Ascending aorta (tissue), 2 donors: ENCODE measurements at places on chromosomes 3 and 15.

DNA sequence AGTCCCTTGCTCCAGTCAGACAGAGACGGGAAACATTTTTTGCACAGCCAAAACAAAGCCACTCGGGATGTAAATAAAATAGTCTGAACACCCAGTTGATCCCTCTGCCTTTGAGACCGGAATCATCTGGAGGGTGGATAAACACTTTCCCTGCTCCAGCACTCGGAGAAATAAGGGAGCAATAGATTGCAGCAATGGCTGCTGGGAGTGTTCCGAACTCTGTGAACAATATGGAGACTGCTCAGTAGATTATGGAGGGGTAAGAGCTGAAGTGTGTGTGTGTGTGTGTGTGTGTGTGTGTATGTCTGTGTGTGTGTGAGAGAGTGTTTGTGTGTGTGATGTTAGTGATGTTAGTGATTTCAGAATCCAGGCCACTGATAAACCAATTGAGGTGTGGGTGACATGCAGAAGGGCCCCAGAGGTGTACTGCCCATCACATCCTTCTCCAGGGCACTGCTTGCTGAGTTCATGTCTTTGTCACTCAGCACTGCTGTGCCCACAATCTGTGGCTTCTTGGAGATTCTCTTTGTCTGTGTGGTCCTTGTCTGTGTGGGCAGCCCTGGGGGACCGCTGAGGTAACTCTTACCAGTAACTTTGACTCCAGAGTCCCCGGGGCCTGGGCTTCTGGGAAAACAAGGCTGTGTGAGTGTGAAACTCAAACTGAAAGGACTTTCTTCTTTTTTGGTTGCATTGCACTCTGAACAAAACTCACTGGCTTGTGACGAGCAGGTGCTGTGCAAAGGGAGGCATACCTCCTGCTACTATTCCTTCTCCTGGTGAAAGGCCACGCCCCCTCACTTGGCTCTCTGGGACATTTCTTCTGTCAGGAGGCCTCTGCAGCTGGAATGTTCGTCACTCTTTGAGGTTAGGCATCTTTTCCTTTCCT, 23.0 kb downstream of the CRYGS start:
- DNase-seq = no peak

DNA sequence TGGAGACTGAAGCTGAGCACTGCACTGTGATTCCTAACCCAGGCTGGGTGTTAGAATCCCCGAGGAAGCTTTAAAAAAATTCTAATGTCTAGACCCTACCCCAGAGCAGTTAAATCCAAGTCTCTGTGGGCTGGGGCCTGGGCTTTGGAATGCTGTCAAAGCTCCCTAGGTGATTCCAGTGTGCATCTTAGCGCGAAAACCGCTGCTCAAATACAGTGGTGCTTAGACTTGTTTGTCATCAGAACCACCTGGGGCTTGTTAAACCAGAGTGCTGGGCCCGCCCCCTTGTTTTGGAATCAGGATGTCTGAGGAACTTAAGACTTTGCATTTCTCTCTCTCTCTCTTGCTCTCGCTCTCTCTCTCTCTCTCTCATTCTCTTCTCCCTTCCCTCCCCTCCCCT, 20.7 kb downstream of the RHCG start:
- no peak for DNase-seq

DNA sequence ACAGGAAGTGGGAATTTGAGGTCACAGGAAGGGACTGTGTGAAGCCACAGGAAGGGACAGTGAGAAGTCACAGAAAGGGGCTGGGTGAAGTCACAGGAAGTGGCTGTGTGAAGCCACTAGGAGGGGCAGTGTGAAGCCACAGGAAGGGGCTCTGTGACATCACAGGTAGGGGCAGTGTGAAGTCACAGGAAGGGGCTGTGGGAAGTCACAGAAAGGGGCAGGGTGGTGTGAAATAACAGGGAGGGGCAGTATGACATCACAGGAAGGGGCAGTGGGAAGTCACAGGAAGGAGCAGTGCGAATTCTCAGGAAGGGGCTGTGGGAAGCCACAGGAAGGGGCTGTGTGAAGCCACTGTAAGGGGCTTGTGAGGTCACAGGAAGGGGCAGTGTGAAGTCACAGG, 35.8 kb downstream of the GASK1A start:
- DNase-seq = peak; percentile 41

GRCh38 chr3:32285891-32286290, 47.4 kb downstream of the CMTM8 start:
- DNase-seq = no peak

DNA sequence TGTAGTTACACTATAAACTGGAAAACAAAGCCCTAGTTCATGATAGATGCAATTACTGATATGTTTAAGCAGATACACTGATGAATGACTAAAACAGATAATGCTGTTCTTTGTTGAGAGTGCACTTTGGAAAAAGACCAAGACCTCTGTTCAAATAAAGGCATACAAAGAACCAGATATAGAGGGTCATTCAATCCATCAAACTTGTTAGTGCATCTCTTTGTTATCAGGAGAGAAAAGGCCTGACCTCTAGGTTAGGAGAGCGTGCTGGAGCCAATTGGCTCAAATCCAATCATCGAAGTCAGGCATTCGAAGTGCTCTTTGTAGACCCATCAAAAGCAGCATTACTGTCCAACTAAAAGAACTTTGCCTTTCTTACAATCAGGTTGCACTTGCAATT, 124.2 kb downstream of the TFG start:
- DNase-seq = no peak

- DNase-seq = peak; percentile 68
Observed at GRCh38 chr15:65902373-65902772, 33.1 kb downstream of the RAB11A start.

DNA sequence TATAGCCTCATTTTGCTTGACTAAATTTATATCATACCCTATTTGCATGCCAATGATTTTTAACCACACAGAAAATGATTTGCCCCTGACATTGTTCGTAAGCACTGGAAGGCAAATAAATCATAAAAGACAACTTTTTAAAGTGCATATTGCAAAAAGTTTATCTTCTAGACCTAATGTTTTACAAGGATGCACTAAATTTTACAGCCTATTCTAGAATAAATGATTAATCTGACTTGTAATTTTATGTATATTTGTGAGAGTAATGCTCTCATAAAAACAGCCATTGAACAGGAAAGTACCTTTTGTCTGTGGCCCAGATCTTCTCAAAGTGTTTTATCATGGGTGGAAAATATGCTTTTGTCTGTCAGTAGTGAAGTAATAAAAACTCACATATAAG, 546.6 kb downstream of the EPHA3 start:
- DNase-seq = no peak

- no peak for DNase-seq
Observed at GRCh38 chr15:87901008-87901407, 355.5 kb downstream of the NTRK3 start.

DNA sequence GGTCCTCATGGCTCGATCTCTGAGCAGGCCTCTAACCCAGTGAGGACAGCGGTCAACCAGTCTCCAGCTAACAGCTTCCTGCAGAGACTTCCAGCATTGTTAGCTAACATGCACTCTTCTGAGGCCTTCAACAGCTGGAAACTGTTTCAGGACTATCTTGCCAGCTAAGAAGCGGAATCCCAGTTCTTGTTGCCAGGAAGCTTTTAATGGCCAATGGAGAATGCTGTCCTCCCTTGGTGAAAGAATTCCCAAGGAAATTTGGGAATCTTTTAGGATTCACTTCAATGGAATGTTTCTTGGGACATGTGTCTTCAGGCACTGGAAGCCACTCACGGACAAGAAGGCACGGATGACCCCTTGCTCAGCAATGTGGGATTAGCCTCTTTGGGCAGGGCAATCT, 91.7 kb downstream of the CEMIP start:
- DNase-seq = no peak

- DNase-seq = no peak
Observed at GRCh38 chr15:76293361-76293760, 17.9 kb downstream of the ETFA start.

- DNase-seq = no peak
Observed at GRCh38 chr3:14614189-14614588, 37.4 kb upstream of the CCDC174 start.

DNA sequence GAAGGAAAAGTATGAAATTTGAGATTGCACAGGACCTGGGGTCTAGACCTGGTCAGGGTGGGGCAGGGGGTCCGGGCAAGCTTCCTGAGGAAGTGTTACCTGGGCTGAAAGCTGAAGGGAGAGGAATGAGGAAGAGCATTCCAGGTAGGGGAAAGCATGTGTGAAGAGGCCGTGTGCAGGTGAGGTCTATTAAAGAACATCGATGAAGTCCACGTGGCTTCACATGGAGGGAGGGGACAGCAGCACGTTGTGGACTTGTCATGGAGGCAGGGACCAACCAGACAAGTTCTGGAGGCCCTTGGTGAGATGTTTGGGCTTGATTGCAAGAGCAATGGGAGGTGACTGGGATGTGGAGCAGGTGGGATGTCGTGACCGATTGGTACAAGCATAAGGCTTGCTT, 47.1 kb downstream of the IDH2 start:
- no peak for DNase-seq

DNA sequence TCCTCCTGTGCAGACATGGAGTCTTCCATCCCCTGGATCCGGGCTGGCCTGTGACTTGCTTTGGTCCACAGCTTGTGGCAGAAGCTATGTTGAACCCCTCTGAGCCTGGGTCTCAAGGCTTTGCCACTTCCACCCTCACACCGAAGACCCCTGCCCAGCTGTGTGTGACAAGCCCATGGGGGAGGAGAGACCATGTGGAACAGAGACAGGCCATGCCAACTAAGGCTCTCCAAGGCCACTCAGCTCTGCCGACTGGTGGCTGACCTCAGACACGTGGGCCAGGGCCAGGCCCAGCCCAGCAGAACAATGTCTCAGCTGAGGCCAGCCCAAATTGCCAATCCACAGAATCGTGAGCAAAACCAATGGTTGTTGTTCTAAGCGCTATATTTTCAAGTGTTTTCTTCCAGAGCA, 16.4 kb upstream of the CFAP100 start:
- DNase-seq = no peak

DNA sequence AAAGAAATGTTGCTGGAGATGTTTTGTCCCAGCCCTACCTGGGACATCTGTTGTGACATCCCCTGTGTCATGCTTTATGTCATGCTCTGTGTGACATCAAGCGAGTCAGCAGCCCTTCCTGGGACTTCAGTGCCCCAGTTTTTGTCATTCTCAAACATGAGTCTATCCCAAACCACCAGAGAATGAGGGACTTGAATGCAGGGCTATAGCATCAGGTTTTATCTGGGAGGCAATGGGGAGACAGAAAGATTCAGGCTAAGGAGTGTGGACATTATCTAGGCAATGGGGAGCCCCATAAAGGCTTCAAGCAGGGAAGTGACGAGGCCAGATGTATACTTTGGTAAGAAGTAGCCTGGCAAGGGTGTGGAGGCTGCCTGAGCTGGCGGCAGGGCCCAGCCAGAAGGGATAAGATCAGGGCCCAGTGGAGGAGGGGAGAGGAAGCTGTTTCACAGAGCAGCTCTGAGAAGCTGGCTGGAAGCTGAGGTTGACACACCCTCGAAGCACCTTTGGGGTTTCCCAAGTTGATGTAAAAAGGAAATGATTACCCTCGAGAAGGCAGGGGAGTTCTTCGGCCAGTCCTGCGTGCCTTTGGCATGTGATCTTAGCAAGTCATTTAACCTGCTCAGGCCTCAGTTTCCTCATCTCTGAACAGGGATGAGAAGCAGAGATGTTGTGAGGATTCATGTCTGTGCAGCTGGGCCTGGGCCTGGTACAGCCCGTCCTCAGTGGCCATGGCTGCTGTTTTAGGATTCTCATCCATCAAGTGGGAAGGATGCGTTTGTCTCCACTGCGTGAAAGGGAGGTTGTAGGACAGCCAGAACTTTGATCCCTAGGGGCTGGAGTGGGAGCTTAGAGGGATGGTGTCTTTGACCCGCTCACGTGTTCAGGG, 34.3 kb downstream of the IRAK2 start:
- DNase-seq = no peak

GRCh38 chr3:42961633-42962032, 17.5 kb upstream of the GASK1A start:
- DNase-seq = peak; percentile 71

DNA sequence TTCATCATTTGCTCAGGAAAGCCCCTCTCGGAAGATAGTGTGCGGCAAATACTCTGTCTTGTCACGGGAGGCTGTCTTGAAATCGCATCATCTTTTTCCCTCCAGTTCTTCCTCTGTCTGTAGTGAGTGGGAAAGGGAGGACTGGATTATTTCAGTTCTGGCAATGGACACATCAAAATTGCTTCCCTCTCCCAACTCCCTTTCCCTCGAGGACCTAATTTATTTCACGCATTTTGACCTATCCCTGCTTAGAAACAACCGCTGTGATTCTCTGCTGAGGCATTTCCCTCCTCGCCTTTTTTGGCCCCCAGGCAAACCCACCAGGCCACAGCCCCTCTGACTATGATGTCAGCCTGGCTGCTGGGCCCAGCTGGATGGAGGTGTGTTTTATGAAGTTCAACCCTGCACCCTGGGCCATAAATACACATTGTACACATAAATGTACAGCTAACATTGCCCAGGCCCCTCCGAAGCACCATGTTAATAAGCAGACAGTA, 138.7 kb upstream of the LRTM1 start:
- DNase-seq = no peak

GRCh38 chr15:47742334-47742733, 25.0 kb downstream of the SEMA6D start:
- no peak for DNase-seq

DNA sequence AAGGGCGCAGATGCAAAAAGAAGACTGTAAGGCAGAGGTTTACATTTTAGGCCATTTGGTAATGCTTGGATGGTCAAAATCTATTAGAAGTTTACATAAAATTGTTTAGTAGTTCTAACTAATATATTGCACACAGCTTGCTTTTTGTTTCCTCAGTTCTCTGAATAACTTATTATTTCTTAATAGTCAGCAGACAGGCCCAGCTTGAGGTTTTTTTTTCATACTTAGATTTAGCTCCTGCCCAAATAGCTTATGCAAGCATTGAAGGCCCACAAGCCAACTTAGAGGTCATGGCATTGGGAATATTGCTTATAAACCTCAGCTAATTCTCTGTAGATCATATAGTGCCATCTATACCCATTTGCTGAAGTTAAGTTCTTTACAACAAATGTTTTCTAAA, 172.5 kb downstream of the RAP2B start:
- no peak for DNase-seq

- no peak for DNase-seq
Observed at GRCh38 chr3:25155652-25156471, 272.2 kb upstream of the RARB start.

- no peak for DNase-seq
Observed at GRCh38 chr3:137987723-137988122, 22.2 kb upstream of the CLDN18 start.

- DNase-seq = no peak
Observed at GRCh38 chr3:25455441-25456132, 27.5 kb downstream of the RARB start.
